ENCODE measurements at places on chromosomes 5 and 9.

DNA sequence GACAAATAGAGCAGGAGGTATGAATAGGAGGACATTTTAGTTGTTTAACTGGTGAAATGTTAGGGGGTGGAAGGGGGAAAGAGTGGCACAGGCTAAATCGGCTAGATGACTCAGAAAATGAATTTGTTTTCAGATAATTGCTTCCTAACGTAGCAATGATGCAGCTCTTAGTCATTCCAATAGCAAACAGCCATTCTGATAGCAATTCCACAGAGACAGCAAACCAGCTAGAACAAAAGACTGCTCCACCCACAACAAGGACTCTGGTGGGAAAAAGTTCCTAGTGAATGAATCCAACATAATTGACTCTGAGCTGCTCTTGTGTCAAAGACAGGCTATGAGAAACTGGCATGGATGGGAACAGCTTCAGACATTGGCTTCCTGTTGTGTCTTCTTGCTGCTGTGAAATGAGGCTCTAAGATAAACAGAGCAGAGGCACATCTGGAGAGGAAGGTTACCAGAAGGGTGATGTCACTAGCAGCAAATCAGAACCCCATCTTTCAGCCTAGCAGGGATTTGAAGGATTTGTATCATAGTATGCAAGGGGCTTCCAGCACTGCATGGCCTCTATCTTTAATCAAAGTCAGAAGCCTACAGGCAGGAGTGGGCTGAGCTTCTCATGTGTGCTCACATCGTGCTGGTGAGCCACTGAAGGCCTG is 28.1 kb upstream of the F2RL1 start:
- DNase-seq, result no peak

- no peak for DNase-seq
These were observed 3.5 kb downstream of the BOD1 start for GRCh38 chr5:173612948-173613347.

DNA sequence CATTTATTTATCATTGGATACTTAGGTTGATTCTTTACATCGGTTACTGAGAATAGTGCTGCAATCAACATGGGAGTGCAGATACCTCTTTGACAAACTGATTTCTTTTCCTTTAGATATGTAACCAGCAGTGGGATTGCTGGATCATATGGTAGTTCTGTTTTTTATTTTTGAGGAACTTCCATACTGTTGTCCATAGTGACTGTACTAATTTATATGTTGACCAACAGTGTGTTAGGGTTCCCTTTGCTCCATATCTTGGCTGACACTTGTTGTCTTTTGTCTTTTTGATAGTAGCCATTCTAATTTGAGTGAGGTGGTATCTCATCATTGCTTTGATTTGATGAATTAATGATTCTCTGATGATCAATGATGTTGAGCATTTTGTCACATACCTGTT is 137.3 kb upstream of the PITX1 start:
- DNase-seq, result no peak

DNA sequence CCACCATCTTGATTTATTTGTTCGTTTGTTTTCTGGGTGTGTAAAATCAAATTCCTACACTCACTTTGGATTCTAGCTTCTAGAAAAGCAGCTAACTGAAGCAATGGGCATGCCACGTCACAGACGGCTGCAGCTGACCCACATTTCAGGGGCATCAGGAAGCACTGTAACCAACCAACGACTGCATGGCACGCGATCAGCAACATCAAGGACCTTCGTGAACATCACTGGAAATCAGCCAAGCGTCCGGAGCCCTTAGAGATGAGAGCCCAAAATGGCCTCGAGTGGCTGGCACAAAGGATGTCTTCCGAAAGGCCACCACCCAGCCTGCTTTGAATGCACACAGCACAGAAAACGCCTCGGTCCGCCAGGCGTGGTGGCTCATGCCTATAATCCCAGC is 191.1 kb downstream of the OLFM1 start:
- DNase-seq, result no peak

DNA sequence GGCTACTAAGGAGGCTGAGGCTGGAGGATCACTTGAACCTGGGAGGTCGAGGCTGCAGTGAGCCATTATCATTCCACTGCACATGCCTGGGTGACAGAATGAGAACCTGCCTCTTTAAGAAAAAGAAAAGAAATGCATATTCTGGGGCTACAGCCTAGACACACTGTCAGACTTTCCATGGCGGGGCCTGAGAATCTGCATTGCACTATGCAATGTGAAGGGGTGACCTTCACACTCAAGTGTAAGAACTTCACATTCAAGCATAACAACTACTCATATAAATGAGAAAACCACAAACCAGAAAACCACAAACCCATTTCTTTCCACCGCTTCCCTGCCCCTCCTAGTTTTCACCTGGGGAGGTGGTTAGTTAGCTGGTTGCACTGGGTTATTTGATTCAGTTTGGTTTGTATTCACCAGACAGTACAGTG is 18.0 kb upstream of the FBP2 start:
- no peak for DNase-seq

DNA sequence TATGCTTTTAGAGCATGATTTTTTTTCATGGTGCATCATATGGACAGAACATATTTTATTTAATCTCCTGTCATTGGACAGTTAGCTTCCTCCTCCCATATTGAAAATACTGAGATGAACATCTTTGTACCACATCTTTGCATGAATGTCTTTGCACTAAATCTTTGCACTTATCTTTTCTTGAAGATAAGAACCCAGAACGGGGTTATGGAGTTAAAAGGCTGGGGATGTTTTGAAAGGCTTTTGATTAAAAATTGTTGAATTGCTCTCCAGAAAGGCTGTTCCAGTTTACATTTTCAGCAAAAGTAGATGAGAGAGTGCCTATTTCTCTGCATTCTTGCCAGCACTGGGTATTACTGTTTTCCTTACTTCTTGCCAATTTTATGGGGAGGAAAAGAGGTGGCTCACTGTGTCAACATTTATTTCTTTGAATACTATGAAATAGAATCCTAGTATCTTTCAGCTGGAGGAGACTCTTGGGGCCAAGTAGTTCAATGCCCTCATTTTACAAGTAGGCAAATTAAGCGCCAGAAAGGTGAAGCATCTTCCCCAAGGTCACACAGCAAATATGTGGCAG is 7.2 kb downstream of the NCS1 start:
- no peak for DNase-seq

DNA sequence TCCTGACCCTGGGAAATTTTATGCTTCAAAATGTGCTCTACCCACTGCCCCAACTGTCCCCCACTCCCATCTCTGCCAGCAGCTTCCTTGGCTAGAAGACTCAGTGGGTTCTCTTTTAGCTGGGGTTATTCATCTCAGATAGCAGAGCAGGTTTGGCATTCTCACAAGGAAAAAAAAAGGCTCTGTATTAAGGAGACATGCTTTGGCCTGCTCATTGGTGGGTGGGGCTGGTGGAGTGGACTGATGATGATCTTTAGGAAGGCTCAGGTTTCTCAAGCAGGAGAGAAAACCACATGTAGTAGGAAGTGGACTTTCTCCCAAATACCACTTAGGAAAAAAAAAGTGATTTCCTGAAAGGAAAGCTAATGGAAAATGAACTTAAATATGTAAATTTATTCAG is 279.2 kb upstream of the ZNF462 start:
- no peak for DNase-seq

GRCh38 chr9:126234681-126235335 is 91.8 kb upstream of the MVB12B start:
- no peak for DNase-seq

- DNase-seq, result no peak
These were observed 1.6 kb upstream of the NOL6 start for GRCh38 chr9:33475357-33475756.

DNA sequence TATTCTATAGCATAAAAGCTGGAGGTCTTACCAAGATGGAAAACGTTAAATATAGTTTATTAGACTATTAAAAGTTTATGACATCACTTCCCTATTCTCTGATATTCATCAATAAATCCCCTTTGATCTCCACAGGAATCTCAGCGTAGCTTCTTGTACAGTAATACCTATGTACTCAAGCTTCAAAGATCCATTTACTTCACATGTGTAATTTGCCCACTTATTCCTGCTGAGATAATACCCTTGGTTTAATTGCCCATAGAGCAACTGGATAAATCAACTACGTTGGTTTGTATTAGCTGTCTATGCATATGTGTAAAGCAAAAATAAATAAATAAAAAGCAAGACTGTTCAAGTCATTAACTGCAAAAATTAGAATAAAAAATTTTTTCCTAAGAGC is 219.7 kb downstream of the EFNA5 start:
- DNase-seq, result no peak

DNA sequence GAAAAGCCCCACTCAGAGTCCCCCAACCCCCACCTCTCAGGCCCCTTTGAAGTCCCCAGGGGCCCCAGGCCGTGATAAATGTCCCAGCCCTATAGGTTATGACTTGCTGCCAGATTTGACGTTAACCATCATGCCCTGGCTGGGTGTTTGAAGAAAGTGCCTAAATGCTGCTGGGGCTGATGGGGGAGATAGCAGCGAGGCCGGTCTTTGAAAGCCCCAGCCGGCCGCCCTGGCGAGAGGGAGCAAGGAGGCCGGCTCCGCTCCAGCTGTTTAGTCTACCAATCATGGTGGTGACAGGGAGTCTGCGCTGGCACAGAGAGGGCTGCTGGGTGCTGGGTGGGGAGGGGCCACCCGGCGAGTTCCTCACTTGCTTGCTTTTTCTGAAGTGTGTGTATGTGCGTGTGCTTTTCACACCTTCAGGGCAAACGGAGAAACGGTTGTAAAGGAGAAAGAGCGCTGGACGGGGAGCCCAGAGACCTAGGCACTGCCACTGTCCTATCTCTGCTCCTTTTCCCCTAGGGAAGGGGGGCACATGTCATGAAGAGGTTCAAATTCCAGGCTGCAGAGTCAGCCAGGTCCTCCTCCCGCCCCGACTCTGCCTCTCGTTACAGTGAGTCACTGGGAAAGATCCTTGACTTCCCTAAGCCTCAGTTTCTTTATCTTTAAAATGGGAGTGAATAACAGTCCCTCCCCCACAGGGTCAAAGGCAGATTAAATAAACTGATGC is 126.1 kb upstream of the HAND1 start:
- DNase-seq, result no peak

- DNase-seq, result no peak
These were observed 16.5 kb downstream of the CDK20 start for GRCh38 chr9:87957839-87958238.

- no peak for DNase-seq
These were observed 1006.4 kb upstream of the CTNND2 start for GRCh38 chr5:12910641-12911040.

GRCh38 chr9:93486268-93486667 is 32.9 kb upstream of the FAM120AOS start:
- DNase-seq, result no peak

DNA sequence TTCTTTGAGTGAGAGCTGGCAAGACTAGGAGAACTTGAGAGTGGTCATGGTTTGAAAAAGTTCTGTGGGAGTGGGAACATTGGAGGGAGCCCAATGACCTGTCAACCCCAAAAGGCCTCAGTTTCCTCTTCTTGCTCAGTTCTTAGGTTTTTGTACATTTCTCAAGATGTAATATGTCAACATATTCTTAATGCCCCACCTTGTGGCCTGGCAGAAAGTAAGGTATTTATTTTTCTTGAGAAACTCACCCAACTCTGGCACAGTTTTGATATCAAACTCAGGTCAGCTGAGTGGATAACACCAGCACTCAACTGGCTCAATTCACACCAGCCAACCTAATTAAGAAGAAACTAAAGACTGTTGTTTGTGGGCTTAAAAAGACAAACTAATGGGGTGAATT is 123.0 kb upstream of the SLC27A6 start:
- DNase-seq, result no peak

- no peak for DNase-seq
These were observed 36.3 kb upstream of the EBF1 start for GRCh38 chr5:159135896-159136531.

- DNase-seq, result no peak
These were observed 110.9 kb downstream of the LIFR start for GRCh38 chr5:38445374-38446028.

- DNase-seq, result no peak
These were observed 40.4 kb downstream of the SAR1B start for GRCh38 chr5:134592141-134592746.

DNA sequence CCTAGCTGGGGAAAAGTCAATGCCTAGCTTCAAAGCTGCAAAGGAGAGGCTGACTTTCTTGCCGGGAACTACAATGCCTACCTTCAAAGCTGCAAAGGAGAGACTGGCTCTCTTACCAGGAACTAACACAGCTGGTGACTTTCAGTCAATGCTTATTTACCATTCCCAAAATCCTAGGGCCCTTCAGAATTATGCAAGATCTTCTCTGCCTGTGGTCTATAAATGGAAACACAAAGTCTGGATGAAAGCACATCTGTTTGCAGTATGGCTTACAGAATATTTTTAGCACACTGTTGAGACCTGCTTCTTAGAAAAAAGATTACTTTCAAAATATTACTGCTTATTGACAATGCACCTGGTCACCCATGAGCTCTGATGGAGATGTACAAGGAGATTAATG is 259.4 kb downstream of the PLK2 start:
- DNase-seq, result no peak

- DNase-seq, result no peak
These were observed 82.2 kb downstream of the CACNA1B start for GRCh38 chr9:137959641-137960411.

DNA sequence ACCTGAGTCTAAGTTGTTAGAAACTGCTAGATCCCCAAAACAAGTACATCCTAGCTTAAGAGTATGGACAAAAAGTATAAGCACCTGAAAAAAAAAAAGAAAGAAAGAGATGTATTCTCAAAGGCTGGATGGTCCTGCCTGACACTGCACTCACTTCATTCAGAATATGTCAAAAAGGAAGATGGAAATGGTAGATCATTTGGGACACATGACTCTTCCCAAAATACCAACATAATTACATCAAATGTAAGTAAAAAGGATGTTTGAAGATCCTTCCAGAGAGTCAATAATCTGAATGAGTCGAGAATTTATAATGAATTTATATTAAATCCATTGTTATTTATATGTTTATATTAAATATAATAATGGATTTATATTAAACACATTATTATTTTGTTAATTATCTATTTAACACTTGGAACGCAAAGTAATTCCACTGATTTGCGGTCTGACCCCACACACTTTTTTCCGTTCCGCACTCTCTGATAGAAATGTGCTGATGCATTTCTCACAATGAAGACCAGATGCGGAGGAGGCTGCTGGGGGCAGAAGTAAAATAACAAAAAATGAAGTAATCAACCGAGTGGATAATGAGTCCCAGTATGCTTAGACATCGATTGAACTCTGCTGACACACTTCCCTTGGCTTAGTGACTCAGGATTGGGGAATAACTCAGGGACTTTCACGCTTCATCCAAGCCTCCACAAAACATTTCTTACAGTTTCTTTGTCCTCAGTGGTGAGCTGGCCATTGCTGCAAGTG is 201.2 kb downstream of the ADAMTS12 start:
- DNase-seq, result no peak
